Vagina (tissue), 2 donors: ENCODE measurements at places on chromosomes 5 and 9. TPM values are rescaled to one million over a fixed set of nuclear protein-coding genes. Genes with fewer than 3 reads are reported as not detected.

DNA sequence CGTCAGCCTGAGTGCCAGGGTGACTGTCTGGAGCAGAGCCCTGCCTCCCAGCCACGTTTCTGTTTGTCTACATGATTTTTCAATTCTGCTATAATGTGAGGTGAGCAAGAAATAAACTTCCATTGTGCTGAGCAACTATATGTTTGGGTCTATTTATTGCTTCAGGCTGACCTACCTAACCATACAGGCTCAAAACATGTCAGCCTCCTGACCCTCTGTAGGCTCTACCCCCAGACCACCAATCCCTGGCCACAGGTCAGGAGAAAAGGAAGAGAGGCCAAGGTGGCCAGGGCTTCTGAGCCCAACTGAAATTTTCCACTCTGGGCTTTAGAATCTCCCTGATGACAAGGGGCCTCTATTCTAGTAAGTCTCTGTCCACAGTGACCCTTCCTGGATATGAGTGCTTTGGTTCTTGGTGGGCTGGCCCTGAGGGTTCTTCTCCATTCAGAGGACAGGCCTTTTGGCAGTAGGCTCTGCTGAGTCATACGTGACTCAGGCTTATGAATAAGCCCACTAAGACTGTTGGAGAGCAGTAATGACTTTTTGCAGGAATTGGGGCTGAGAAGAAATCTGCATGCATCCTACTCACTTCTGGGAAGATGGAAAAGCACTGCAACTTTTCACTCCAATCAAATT, 117.2 kb upstream of the TBCA start:
- H3K27me3 ChIP-seq = no peaks in the 10 kb centered on the region
- no peaks in the 10 kb centered on the region for H3K4me1 ChIP-seq
- no peak overlapping the region for H3K4me3 ChIP-seq
- no peaks in the 10 kb centered on the region for H3K36me3 ChIP-seq
- DNase-seq = no peak

The OR13C4 gene
- not detected for total RNA-seq

DNA sequence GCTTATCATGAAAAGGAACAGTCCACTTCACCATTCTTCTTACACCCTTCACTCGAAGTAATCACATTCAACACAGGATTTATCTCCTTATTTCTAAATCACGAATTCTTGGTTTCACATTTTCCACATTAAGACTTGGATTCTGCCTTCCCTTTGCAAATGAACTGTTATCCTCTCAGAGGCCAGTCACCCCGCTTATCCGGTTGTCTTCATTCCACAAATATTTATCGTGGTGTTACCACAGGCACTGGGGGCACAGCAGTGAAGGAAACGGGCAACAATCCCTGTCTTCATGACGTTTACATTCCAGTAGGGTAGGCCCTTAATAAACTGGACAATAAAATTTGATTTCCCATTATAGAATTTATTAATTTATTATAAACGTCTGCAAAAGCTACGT, 284.2 kb downstream of the DENND1A start:
- no peak for DNase-seq
- H3K36me3 ChIP-seq = no peaks in the 10 kb centered on the region
- H3K27ac ChIP-seq = no peak overlapping the region

The FBP2 gene
- not detected for total RNA-seq

DNA sequence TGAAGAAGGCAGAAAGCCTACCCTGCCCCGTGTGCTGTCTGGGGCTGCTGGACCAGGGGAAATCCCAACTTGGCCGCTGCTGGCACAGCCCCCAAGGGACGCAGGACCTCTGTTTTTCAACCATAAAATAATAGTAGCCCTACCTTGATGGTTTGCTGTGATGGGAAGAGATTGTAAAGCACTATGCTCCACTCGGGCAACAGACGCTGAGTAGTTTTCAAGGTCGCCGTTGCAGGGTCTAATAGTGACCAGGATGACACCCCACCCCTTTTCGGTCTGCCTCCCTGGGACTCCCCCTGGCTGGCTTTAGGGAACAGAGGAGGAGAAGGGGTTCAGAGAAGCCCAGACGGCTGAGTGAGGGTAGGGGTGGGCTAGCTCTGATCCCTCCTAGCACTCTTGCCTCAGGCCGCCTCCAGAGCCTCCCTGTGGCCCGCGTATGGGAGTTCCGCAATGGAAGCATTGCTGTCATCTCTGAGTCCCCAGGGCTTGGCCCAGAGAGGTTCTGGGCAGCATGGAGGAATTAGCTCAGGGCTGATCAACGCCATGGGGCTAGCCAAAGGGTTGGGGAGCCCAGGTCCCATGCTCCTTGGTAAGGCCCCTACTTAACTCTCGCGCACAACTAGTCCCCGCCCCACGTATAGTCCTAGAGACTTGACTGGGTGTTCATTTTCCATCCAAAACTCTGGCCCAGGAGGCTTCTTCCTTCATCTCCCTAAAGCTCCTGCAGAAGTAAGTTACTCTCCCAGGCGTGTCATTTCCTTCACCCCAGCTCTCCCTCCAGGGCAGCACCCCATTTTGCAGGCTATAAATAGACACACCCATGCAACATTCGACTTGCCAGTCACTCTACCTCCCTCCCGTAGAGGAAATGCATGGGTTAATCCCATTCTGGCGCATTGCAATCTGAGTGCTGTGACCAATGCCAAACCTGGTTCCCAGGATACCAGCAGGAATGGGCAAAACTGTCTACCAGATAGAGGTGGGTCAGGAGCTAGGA, 1.1 kb upstream of the IRF1 start:
- H3K4me1 ChIP-seq = peaks cover 73% of the 10 kb centered on the region
- peak; percentile 89 for DNase-seq
- H3K27me3 ChIP-seq = no peaks in the 10 kb centered on the region
- peaks cover 5% of the 10 kb centered on the region for H3K36me3 ChIP-seq
- peak overlapping the region; percentile 98 for H3K27ac ChIP-seq
